SJCRH30 (cell line): ENCODE measurements at places on chromosomes 7 and 10. TPM values are rescaled to one million over a fixed set of nuclear protein-coding genes. Genes with fewer than 3 reads are reported as not detected.
A peak's percentile ranks its signal among the peaks of the same experiment; 100 is the strongest.

GRCh38 chr7:43513251-43513650 is 69.7 kb upstream of the STK17A start:
- DNase-seq: peak; percentile 45

- DNase-seq: peak; percentile 7
Measured at GRCh38 chr10:128527711-128528110, 401.5 kb upstream of the MKI67 start.

- no peak for DNase-seq
Measured at GRCh38 chr10:89295597-89295996, 6.2 kb upstream of the IFIT2 start.

DNA sequence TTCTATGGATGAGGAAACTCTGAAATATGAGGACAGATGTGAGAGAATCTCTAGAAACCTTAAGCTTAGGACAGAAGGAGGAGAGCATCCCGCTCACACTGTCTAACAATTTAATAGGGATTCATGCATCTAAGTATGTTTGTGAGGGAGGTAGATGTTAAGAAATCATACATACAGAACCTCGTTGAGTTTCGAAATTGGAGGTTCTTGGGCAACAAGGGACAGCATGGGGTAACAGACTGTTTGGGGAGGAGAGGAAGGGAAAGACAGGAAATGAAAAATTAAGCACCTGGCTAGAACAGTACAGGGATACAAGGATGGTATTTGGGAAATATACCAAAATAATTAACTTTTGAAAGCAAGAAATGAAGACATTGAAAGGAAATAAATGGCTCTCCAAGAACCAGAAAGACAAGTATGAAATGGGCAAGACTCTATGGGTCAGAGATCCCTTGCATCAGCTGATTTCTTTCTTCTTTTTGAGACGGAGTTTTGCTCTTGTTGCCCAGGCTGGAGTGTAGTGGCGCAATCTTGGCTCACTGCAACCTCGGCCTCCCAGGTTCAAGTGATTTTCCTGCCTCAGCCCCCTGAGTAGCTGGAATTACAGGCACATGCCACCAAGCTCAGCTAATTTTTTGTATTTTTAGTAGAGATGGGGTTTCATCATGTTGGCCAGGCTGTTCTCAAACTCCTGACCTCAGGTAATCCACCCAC is 207.9 kb downstream of the CTNNA3 start:
- no peak for DNase-seq

GRCh38 chr10:122588381-122588780 is 27.8 kb downstream of the DMBT1 start:
- no peak for DNase-seq

SFTPA1 gene
- not detected in 2 replicates for total RNA-seq

DNA sequence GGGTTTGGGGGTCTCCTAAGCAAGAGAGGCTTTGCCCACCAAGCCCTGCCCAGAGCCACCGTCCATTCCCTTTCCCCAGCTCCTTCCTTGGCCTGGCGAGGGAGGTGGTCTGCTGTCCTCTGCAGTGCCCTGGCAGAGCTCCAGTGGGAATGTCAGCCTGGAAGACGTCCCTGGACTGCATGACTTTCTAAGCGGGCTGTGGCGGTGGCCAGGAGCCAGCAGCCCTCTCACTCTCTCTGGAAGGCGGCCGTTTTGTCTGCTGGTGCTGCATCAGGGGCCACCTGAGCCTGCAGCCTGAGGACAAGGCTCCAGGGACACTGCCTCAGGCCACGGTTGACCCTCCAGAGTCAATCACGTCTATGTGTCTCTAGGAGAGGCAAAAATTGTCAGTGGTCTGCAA is 271.0 kb downstream of the SKAP2 start:
- DNase-seq: no peak

DNA sequence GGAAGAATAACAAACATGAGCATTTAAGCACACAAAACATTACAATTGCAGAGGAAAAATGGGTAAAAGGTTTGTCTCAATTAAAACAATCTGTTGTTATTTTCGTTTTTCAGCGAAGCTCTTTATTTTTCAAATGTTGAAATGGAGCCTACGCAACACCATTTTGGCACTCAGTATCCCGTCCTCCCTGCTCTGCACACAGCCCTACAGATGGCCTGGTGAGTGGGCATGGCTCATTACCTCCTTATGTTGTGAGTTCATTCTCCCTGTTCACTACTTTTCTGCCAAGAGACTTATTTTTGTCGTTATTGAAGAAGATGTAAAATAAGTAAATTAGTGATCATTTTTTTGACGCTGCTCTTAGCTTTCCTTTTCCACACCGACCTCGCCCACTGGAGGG is 167.8 kb upstream of the CXCL12 start:
- no peak for DNase-seq
